ENCODE measurements at places on chromosomes 11 and 22.

- no peak for DNase-seq
Observed at GRCh38 chr11:103050351-103050750, 41.6 kb downstream of the DCUN1D5 start.

DNA sequence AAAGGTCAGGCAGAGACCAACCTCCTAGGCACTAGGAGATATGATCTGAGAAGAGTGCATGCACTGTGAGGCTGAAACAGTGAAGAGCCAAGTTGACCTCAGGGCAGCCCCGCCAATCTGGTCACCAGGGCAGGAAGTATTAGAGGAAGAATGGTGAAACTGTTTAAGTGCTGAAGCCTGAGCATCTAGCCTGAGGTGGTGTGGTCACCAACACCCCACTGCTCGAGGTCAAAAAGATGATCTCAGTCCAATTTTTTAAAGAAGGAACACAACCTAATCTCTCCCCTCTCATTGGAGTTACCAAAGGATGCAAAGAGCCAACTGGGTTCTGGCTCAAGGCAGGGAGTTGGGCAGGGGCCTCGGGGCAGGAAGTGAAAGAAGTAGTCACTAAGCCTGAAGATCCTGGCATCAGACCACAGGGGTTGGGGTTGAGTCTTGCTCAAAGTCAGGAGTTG is 4.0 kb downstream of the APBB1 start:
- no peak for DNase-seq

DNA sequence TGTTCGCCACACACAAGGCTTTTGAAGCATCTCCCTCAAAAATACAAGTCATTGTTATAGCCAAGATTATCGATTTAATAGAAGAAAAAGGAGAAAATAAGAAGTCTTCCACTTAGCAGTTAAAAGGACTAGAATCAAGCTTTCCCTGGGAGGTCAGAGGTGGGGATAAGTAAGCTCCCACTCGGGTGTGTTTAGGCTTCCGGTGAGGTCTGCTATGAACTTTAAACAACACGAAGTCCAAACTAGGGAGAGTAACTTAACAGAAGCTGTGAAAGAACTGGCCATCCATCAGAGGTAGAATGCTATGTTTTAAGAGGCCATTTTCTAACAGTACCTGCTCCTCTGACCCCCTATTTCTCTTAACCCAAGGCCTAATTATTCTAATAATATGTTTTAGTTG is 91.4 kb upstream of the APOA1 start:
- no peak for DNase-seq

DNA sequence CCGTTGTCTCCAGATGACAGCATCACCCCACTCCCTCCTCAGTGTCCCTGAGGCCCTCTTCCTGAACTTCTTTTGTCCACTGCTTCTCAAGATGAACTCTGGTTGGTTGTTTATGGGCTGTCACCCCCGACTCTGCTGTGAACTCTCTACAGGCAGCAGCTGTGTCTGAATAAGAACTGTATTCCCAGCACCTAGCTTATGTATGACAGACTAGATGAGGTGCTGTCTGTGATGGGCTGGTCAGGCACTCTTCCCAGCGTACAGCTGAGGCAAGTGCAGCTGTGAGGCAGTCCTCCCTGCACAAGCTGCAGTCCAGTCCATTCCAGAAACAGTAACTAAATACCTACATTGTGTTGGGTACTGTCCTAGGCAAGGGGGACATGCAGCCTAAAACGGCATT is 111.4 kb upstream of the PITPNB start:
- DNase-seq: no peak

GRCh38 chr11:279040-279965 is 1.1 kb downstream of the NLRP6 start:
- no peak for DNase-seq

DNA sequence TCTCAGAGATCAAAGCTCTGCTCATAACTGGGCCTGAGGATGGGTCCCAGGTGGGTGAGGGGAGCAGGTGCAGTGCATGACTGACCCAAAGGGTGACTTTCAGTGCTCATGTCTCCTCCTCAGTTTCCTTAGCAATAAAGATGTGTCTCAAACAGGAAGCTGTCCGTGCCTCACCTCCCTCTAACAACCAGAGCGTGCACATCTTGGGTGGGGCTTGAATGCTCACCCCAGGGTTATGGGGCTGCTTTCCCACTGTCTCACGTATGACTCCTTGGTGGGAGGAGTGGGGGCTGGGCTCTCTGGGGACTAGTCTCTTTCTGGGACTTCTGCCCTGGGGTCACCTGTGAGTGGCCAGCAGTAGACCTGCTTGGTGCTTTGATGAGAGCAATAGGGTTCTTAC is 53.9 kb upstream of the PHOX2A start:
- no peak for DNase-seq

- no peak for DNase-seq
Observed at GRCh38 chr11:82024760-82025159, 708.9 kb downstream of the FAM181B start.

- no peak for DNase-seq
Observed at GRCh38 chr22:36417281-36417686, 29.5 kb upstream of the MYH9 start.

GRCh38 chr11:1884303-1884700 is 7.4 kb downstream of the PRR33 start:
- no peak for DNase-seq
